ENCODE measurements at places on chromosomes 6 and 20.

DNA sequence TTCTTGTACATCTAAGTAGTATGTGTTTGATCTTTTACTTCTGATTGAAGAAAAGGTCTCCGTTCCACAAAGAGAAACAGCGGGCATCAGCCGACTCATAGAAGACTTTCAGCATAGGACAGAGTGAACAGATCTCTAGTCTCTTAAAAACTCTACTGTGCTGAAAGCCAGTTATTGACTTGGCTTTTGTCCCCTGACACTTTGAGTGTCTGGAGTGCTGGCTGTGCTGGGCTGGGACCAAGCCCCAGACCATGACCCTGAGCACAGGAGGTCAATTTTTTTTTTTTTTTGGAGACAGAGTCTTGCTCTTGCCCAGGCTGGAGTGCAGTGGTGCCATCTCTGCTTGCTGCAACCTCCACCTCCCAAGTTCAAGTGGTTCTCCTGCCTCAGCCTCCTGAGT is 27.8 kb downstream of the MYBL2 start:
- no peak for DNase-seq

DNA sequence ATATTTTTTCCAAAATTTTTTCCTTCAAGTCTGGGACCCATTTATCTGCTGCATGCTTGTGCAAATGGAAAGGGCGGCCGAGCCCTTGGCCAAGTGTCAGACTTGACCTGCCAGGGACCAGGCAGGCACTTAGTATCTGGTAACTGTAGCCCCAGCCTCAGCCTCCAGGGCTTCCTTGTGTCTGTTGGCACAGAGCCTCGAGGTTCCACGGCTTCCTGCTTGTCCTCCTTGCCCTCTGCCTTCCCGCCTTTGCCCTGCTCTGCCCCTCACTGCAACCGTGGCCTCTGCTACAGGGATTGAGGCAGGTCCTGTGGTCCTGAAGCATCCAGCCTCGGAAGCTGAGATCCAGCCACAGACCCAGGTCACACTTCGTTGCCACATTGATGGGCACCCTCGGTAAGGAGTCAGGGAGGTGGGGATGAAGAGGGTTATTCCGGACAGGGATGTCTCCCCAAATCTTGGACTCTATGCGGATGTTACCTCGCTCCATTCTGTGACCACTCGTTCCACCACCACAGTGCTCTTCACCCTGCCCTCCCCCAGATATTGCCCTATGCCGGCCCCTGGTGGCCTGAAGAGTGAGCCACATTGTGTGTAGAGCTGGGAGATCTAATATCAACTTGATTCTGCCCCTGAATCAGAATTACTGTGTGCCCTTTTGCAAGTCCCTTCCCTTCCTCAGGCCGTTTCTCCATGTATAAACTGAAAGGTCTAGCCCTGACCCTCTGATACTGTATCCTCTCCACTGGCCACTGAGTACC is 41.5 kb upstream of the SRF start:
- no peak for DNase-seq

- no peak for DNase-seq
These were observed 4.6 kb downstream of the TFAP2D start for GRCh38 chr6:50717734-50718457.

DNA sequence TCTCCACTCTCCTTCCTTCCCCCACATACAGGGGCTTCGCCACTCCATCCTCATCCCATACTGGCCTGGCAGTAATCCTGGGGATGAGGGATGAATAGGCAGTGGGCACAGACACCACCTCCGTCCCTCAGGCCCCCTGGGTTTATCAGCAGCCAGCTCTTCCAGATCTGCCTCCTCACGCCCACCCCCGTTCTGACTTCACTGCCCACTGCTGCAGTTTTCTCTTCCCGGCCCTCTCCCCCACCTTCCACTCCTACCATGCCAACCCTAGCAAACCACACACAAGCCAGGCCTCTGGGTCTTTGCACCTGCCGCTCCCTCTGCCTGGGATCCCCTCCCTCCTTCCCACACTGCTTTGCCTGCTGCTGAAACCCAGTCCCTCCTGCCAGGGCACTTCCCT is 22.3 kb downstream of the PNPLA1 start:
- no peak for DNase-seq

- no peak for DNase-seq
These were observed 66.2 kb downstream of the SLC22A23 start for GRCh38 chr6:3390698-3391097.

DNA sequence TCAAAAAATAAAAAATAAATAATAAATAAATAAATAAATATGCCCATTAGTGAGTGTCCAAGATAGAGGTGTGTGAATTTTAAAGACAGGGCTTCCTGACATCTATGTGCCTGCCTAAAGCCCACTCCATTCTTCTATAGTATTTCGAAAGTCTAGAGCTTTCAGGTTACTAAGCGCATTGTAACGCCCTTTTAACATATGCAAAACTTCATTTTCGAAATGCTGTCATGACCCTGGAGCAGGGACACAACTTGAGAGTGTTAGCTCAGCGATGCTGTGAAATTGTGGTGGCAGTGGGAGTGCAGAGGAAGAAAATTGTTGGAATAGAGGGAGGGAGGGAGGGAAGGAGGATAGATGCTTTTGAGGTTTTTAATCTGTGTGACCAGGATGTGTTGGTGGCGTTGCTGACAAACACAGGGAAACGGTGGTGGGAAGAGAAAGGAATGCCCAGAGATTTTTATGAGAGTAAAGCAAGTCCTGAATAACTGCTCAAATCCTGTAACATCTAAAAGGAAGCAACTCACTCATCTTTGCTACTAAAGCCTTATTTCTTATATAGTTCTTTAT is 169.3 kb downstream of the ARID1B start:
- DNase-seq: no peak

DNA sequence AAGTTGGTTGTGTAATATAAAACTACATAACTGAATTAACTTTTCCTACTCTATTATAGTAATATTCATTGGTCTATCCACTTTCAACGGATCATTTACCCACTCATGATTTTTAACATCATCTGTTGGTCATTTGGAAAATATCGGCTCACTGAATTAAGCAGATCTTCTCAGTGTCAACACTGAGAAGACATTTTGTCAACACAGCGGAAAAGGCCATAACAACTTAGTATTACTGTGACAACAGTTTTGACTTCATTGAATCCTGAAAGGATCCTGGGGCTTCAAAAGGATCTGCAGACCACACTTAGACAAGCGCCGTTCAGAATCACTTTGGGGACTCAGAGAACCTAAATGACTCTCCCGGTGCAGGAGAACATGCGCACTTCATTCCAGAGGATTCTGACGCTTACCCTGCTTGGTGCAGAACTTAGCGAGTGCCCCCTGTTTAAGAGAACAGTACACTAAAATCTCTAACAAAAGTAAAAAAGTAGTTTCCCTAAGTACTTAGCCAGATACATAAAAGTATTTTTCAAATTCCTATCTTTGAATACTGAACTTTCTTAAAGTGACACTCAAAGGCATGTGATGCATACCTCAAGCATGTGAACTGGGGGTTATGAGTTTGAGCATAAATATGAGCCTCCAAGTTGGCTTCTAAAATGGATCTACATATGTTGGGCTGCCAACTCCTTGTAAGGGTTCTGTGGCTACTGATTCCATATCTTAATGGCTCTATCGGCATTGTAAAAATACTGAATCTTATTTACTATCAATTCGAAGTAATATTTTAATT is 4.0 kb downstream of the ZBTB2 start:
- DNase-seq: no peak

DNA sequence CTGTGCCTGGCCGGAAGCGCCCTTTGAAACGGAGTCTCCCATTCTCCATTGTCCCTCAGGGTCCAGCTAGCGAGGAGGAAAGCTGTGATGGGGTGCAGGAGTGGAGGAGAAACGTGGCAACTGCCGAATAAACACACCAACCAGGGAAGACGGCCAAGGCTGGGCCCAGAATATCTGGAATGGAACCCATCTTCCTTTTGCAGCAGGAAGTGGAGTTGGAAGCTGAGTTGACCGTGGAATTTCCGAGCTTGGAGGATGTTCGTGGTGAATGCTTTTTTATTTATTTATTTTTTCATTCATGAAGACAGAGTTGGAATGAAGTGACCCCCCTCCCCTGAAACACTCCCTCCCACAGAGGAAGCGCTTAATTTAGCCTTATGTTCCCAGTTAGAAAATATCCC is 105.6 kb upstream of the RNF24 start:
- DNase-seq: no peak

DNA sequence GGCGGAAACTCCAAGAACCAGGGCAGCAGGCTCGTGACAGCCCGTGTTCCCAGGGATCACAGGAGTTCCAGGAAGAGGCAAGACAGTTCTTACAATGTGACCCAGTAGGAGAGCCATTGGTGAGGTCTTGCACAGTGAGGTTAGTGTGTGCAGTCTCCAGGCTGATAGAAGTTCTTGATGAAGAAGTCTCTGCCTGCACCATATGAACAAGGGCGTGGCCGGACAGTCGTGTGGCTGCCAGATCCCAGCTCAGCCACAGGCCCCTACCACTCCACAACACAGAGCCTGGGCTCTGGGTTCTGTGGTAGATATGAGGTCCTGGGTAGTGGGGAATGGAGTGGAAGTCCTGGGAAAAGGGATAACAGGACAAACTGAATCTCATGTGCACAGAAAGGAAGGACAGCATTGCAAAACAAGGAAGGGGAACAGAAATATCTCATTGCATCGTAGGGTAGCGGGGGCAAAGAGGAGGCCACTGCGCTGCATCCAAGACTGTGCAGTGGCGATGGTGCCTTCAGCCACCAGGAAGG is 65.2 kb downstream of the STX11 start:
- no peak for DNase-seq

DNA sequence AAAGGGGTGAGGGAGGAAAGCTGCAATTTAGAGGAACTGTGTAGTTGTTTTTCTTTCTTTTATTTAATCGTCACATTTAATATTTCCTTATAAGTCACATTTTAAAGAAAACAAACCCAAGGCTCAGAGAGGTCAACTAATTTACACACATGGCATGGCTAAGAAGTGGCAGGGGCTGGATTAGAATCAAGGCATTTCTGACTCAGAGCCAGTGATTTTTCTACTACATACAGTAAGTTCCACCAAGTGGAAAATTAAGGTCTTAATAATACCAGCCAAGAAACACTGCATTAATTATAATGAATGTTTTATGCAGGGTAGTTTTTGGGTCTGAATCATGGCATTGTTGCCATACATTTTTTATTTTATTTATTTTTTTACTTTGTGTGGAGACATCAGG is 607.7 kb upstream of the CITED2 start:
- DNase-seq: no peak

DNA sequence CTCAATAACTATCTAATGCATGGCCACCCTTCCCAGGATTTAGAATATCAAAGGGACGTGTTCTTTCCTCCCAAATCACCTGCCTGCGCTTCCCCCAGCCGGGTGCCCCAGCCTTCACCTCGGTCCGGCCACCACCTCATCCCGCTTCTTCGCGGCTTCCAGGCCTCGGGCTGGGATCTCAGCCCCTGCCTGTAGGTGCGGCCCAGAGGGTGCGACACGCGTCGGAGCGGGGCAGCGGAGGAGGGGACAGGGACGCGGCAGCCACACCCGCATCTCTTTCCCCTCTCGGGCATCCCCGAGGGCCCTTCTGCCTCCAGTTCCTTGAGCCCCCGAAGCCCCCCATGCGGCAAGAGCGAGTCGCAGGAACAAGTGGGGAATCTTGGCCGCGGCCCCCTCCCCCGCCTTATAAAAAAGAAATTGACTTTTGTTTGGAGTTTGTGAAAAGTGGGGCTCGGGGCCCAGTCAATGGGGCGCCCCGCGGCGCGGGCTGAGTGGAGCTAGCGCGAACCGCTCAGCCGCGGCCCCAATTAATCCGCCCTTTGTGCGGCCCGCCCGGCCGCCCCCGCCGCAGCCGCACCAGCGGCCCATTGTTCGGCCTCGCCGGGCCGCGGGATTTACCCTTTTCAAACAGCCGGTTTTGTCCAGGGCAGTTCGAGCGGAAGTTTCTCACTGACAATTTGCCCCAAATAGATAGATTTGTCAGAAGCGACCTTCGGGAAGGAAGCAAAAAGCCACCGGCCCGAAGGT is 8.4 kb upstream of the NR2E1 start:
- DNase-seq: no peak

DNA sequence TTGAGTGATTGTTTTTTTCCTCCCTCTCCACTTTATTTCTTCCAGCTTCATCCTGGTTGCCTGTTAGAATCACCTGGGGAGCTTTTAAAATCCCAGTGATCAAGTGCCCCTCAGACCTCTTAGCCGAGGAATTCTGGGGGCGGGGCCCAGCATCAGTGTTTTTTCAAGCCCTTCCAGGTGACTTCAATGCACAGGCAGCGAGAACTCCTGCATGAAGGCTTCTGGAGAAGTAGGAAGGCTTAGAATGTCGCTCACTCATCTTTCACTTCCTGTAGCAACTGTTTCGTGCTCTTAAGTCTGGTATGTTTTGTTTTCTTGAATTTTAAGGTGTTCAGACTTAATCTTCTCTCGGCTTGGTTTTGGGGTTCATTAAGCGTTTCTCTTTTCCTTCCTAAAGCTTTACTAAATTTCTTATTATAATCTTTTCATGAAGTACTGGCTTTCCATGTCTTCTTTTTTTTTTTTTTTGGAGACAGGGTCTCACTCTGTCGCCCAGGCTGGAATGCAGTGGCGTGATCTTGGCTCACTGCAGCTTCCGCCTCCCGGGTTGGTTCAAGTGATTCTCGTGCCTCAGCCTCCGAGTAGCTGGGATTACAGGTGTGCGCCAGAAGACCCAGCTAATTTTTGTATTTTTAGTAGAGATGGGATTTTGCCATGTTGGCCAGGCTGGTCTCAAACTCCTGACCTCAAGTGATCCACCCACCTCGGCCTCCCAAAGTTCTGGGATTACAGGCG is 30.9 kb upstream of the TULP1 start:
- no peak for DNase-seq

GRCh38 chr6:41150671-41151070 is 3.5 kb downstream of the TREML1 start:
- no peak for DNase-seq

GRCh38 chr6:5199702-5200101 is 61.0 kb downstream of the LYRM4 start:
- DNase-seq: no peak

GRCh38 chr20:635028-635892 is 17.7 kb downstream of the SRXN1 start:
- DNase-seq: no peak

GRCh38 chr6:110398778-110399177 is 16.6 kb downstream of the DDO start:
- DNase-seq: no peak
